ENCODE measurements at places on chromosomes 4 and X. TPM values are rescaled to one million over a fixed set of nuclear protein-coding genes. Genes with fewer than 3 reads are reported as not detected.

DNA sequence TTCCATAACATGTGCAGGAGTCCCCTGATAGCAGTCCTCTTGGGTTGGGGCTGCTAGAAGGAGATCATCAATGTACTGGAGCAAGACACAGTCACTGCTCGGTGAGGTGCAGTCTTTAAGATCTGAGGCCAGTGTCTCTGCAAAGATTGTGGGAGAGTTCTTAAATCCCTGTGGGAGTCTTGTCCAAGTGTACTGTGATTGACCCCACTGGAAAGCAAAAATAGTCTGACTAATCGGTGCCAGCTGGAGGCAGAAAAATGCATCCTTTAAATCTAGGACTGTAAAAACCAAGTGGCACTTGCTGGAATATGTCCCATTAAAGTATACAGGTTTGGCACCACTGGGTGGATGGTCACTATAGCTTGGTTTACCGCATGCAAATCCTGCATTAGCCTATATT lies 31.1 kb downstream of the SULT1E1 start:
- no peak for DNase-seq

- DNase-seq = peak; percentile 97
These were observed 32.9 kb upstream of the GPR78 start for GRCh38 chr4:8547108-8547911.

DNA sequence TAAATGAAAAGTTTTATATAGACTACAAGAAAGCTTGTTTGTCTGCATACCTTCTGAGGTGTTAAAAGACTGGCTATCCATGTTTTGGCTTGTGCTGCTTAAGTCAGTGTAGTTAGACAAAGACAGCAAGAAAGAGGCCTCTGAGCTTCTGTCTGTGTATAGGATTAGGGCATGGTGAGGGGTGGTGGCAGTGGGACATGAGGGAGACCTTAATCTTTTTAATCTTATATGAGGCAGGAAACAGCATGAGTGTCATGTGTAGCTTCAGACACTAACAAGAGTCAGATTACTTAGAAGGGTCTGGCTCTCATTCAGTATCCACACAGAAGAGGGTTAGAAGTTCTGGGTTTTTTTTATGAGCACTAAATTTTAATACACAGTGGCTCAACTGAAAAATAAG lies 213.3 kb downstream of the GABRG1 start:
- no peak for DNase-seq

DNA sequence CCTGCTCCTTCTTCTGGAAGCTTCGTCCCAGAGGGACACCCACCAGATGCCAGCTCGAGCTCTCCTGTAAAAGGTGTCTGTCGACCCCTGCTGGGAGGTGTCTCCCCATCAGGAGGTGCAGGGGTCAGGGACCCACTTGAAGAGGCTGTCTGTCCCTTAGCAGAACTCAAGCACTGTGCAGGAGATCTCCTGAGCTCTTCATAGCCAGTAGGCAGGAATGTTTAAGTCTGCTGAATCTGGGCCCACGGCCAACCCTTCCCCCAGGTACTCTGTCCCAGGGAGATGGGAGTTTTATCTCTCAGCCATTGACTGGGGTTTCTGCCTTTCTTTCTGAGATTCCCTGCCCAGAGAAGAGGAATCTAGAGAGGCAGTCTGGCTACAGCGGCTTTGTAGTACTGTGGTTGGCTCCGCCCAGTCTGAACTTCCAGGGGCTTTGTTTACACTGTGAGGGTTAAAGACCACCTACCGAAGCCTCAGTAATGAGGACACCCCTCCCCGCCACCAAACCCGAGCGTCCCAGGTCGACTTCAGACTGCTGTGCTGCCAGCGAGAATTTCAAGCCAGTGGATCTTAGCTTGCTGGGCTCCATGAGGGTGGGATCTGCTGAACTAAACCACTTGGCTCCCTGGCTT lies 1383.0 kb upstream of the TENM3 start:
- no peak for DNase-seq

GRCh38 chrX:73562458-73562857 lies 539 bp upstream of the CHIC1 start:
- peak; percentile 63 for DNase-seq

DNA sequence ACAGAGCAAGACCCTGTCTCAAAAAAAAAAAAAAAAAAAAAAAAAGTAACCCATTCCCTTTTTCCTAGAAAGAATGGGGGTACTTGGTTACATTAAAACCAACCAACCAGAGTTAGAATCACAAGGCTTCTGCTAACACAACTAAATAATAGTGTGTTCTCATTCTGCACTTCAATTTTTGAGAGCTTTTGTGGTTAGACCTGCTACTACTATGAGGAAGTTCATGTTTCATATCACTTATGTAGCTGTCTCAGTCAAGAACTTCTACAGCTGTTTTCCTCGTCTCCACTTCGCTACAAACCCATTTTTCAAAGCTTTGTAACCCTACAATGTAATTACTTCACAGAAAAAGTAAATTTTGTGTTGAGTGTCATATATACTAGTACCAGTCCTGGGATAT lies 58.3 kb downstream of the PDHA2 start:
- DNase-seq = no peak

GRCh38 chr4:187929024-187929423 lies 66.5 kb upstream of the ZFP42 start:
- DNase-seq = no peak

GRCh38 chr4:144910723-144911122 lies 187.3 kb downstream of the ANAPC10 start:
- DNase-seq = no peak

DNA sequence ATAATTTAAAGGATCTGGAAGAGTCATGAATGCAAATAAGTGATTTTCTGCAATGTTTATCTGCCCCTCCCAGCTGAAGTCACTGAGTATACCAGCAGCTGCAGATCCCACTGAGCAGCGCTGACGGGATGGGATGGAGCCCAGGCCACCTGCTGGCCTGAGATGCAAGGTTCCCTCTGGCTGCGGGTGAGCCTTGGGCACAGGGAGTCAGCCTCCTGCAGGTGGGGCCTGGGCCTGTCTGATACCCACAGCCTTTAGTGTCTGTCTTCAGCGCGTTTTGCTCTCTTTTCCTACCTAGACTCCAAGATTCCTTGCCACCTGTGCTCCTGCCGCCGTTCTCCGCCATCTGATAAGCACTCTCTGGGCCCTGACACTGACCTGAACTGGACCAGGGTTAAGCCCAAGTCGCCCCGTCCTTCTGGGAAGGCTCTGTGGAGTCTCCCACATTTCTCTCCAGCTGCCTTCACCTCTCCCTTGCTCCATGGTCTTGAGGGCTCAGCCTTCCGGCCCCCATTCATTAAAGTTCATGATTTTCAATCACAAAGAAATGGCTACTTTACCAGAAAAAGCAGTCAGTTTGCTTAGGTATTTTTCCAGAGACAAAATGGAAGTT lies 223.1 kb upstream of the FAT1 start:
- DNase-seq = no peak

DNA sequence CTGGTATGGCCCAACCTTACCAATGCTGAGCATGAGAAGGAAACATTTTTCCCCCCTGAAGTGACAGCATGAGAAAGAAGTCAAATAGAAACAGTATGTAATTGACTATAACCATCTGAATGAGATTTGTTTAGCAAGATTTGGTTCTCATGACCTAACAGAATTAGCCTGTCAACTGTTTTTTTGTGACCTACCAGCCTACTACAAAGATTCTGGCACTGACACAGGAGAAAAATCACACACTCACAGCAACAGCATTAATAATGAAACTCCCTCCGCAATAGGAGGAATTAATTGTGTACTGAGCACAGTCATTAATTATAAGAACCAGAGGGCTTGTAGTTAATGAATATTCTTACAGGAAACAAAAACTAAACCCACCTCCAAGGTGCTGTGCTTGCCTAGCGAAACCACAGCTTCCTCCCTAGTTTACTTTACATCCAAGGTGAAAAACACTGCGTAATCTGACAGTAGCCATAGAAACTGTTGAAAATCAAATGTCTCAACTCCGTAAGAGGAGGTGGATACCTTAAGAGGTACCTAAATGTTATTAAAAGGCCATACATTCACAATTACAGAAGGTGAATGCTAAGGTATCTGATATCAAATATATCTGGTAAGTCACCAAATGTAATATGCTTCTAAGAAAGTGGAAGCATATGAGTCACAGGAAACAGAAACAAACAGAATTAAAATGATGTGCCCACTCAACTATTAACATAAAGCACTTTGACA lies 34.9 kb downstream of the MMRN1 start:
- DNase-seq = no peak

DNA sequence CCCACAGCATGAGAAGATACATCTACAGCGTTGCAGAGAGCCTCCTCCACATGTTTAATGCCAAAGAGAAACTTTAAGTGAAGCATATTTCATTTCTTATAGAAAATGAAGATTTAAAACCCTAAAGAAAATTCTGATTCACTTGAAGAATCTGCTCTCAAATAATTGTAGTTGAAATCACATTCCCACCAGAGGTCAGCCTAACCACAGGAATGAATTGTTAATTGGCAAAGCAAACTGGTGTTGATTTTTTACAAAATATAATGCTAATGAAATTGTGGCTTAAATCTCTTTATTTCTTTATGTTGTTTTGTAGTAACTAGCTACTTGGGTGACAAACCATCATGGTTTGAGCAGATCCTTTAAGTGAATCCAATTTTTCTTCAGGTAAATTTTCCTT lies 31.1 kb upstream of the WDR17 start:
- DNase-seq = no peak

- DNase-seq = peak; percentile 86
These were observed 6.1 kb upstream of the MSX1 start for GRCh38 chr4:4853371-4853823.

DNA sequence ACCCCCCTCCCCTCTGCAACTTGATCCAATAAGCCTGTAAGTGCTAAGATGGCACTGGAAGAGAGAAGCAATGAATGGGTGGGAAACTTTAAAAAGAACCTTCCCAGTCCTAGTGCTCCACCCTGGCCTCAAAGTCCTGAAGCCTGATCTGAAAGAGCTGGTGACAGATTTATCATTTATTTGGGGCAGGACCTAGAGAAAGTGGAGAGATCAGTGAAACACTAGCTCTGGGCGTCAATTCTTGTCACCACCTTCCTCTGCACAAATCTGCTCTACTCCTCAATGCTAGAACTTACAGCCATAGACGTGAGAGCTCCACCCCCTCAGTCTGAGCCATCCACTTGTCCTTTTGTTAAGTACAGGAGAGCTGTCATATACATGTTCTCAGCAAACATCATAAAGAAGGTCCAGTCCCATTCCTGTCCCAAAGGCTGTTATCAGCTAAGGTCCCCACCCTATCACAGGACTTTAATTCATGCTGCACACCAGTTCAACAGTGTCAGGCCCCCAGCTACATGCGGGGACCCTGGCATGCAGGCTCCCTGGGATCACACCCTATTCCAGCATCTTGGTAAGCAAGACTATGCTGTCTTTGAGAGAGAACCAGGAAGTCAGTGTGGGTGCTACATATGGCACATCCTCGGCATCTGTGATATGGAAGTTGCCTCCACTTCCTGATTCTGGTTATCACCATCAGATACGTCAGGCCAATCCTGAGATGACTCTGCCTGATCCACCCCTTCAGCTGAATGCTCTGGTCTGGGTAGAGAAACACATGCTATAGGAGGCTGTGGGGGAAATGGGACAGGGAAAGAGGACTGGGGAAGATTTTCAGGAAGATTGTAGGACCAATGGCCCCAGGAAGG lies 2.3 kb downstream of the P2RY4 start:
- no peak for DNase-seq

- DNase-seq = no peak
These were observed 119.5 kb upstream of the JADE1 start for GRCh38 chr4:128690011-128690410.

GRCh38 chrX:39903343-39903742 lies 194.4 kb downstream of the BCOR start:
- DNase-seq = no peak

- DNase-seq = peak; percentile 39
These were observed 293.1 kb downstream of the CAMK2D start for GRCh38 chr4:113468165-113469022.

DNA sequence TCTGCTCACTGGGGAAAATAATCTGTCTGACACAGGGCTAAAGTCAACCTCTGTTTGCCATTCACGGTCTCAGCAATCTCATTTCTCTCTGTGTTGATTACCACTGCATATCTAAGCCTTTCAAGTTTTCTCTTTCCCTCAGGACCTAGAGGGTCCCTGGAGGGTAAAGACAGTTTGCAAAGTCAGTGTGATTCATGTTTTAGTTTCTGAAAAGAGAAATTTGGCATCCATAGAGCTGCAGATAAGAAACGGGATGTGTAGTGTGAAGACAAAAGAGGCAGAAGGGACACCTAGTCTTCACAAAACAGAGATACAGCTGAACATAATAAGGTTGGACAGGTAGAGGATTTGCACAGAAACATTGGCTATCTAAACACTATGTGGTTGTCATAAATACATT lies 34.5 kb upstream of the KDR start:
- peak; percentile 77 for DNase-seq

- DNase-seq = no peak
These were observed 69.8 kb downstream of the ZNF827 start for GRCh38 chr4:145868637-145869409.

GRCh38 chrX:129637217-129638109 lies 17.3 kb downstream of the APLN start:
- peak; percentile 85 for DNase-seq

GRCh38 chrX:51456246-51456645 lies 40.1 kb downstream of the NUDT11 start:
- DNase-seq = no peak

DNA sequence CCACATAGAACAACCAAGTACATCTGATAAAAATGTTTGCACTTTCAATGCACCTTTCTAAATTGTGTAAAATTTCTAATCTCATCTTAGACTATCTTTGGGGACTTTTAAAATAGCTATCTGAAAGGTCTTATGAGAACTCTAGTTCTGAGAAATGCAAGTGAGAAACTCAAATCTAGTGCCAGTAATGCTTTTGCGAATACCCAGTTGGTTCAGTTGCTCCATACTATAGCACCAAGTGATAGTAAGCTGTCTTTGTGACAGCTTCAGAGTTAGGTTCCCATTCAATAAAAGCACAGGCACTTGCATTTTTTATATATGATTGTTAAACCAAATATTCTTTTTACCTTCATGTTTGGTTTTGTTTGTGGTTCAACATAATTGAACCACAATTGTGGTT lies 4.5 kb upstream of the ITM2A start:
- DNase-seq = no peak

DNA sequence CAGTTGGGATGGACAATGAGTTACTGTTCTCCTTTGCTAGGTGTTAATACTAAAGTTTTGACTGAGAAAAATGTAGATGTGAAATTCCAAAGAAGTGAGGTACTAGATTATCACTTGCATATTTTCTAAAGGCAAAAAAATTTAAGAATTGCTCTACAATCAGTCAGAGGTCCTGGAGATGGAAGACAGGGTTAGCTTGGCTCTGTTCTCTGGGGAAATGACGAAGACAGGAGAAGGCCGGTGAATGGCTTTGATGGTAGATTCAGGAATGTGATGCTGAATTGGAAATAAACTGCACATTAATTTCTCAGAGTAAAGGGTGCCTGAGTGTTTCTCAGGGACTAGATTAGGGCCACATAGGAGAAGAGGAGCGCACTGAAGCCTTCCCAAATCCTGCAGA lies 214.0 kb upstream of the LEF1 start:
- DNase-seq = no peak

ARSJ gene
- 18.6 TPM for total RNA-seq

ZNF732 gene
- 0.72 TPM for total RNA-seq

PNMA6A gene
- 1.2 TPM for total RNA-seq

FHIP1A gene
- total RNA-seq = 4.4 TPM
